ENCODE measurements at places on chromosomes 3 and 15.

GRCh38 chr3:4726549-4726948 lies 233.4 kb downstream of the ITPR1 start:
- no peak for DNase-seq

DNA sequence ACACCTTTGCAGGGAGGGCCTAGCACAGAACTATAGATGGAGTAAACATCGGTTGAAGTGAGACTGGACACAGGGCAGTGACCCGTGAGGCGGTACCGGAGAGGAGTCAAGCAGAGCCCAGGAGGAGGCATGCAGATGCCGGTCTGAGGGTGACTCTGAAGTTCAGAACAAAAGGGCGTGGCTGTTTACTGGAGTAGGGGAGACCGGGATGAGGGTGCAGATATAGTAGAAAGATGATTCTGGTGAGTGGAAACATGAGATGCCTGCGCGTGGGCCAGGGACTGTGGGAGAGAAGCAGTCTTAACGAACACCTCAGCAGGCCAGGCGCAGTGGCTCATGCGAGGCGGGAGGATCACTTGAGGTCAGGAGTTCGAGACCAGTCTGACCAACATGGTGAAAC lies 113.1 kb downstream of the NSMCE3 start:
- no peak for DNase-seq

DNA sequence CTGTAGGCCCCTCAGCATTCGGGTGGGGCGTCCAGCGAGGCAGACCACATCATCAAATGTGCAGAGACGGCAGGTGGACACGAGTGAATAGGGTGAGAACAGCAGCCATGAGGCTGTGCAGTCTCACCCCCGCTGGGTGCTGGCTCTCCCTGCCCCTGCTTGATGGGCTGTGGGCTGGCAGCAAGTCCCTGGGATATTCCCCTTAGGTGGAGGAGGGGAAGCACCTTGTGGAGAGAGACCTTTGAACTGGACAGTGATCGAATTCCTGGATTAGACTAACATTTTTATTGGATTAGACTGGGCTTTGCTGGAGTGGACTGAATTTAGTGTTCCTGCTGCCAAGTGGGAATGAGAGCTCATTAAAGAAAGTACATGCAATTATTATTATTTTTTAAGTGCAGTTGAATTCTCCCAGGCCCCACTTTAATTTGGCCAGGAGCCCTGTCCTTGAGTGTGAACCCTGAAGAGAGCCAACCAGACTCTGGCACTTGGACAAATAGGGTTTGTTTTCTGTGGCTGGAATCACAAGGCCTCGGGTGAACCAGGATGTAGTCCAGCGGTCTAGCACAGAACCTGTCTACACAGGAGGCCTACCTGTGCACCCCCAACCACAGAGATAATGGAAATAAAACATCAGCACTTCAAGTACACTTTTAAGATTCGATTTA lies 193.1 kb downstream of the ABHD5 start:
- no peak for DNase-seq

GRCh38 chr15:98067339-98067738 lies 106.8 kb downstream of the ARRDC4 start:
- DNase-seq, result no peak

GRCh38 chr3:105359098-105359762 lies 7.5 kb upstream of the ALCAM start:
- DNase-seq, result no peak

- DNase-seq, result no peak
These were observed 61.1 kb downstream of the SCN11A start for GRCh38 chr3:38990621-38991020.

DNA sequence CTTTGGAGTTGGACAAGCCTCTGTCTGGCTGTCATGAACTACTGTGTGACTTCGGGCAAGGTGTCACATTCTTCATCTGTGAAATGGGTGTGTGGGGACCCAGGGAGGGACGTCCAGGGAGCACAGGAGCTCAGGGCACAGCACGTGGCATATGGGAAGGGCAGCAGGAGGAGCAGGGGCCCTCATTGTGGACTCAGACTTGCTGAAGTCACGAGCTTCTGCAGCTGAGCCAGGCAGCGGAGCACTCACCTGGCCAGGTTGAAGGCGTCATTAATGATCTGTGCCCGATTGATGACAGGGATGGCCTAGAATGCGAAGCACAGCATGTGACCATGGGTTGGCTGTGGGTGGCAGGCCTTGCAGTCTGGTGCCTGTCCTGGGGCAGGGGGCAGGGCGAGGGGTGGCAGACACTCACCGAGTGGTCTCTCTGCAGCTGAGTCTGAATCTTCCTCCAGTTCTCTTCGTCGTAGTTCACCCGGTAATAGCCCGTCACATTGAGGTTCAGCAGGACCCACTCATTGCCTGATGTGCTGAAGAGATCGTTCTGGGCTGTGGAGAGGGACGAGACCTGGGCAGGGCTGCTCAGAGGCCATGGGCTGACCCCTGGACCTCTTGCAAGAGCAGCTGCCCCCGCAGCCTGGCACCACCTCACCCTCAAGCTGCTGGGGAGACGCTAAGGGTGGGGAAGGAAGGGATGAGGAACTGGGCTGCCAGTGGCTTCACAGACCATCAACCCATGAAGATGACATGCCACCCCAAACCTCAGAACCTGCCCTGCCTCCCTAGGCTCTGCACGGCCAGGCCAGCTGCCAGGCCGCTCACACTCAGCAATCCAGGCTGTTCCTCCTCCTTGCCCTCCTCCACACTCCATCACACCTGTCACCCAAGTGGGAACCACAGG lies 15.4 kb downstream of the ANPEP start:
- no peak for DNase-seq

DNA sequence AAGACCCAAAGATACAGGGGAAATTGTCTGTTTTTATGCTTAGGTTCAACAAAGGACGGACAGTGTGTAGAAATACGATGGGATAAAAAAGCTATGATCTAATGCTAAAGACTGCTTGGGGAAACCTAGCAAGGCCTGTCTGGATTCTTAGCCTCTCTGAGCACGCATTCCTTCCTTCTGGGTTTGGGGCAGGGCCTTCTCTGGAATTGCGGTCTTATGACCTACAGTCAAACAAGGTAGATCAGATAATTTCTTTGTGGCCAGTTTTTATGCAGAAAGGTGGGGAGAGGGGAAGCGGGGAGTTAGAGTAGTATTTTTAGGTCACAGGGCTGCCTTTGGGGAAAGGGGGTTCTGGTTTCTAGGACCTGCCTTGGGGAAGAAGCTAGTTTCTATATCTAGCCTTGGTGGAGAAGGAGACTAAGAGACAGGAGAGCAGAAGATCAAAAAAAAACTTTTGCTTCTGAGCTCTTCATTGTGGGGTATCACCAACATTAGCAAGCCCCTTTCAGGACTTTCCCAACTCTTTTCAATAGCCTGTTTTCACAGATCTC lies 39.1 kb upstream of the LIPC start:
- no peak for DNase-seq

- no peak for DNase-seq
These were observed 188.5 kb downstream of the FAM43A start for GRCh38 chr3:194874206-194874605.

GRCh38 chr15:28269097-28269496 lies 52.9 kb downstream of the HERC2 start:
- DNase-seq, result no peak

Data from posterior cingulate gyrus (tissue), 11 donors.